Ascending aorta (tissue), 2 donors: ENCODE measurements at places on chromosomes 2 and 18. TPM values are rescaled to one million over a fixed set of nuclear protein-coding genes. Genes with fewer than 3 reads are reported as not detected.

HRH4 gene
- not detected for total RNA-seq

- H3K27ac ChIP-seq = no peak overlapping the region
- no peaks in the 10 kb centered on the region for H3K36me3 ChIP-seq
- no peaks in the 10 kb centered on the region for H3K4me1 ChIP-seq
- DNase-seq = no peak
- H3K4me3 ChIP-seq = no peak overlapping the region
- H3K27me3 ChIP-seq = no peaks in the 10 kb centered on the region
Observed at GRCh38 chr2:209773377-209773776, 1.7 kb downstream of the UNC80 start.

CXCR1 gene
- not detected for total RNA-seq

POTEJ gene
- total RNA-seq = not detected
